Fibroblast of gingiva (primary cell): ENCODE measurements at places on chromosomes 5 and 9.

GRCh38 chr9:5425006-5425628 is 12.6 kb downstream of the PLGRKT start:
- no peak for DNase-seq

- DNase-seq = no peak
Observed at GRCh38 chr9:35792024-35792813, 828 bp downstream of the NPR2 start.

- DNase-seq = peak; percentile 17
Observed at GRCh38 chr9:7376833-7377232, 422.7 kb downstream of the DMAC1 start.

DNA sequence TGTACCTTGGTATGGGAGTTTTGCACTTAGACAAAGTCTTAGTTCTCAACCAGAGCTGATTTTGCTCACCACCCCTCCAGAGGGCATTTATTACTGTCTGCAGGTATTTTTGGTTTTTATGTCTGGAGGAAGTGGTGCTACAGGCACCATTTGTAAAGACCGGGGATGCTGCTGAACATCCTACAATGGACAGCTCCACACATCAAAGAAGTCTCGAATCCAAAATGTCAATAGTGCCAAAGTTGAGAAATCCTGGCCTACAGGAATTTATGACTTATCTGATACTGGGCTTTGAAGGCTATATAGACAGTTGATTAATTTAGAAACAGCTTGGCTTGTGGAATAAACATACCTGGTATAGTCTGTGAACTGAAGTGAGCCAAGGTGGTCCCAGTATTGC is 137.5 kb downstream of the PIP5K1B start:
- DNase-seq = no peak

GRCh38 chr5:180460834-180461233 is 33.3 kb upstream of the CNOT6 start:
- no peak for DNase-seq

DNA sequence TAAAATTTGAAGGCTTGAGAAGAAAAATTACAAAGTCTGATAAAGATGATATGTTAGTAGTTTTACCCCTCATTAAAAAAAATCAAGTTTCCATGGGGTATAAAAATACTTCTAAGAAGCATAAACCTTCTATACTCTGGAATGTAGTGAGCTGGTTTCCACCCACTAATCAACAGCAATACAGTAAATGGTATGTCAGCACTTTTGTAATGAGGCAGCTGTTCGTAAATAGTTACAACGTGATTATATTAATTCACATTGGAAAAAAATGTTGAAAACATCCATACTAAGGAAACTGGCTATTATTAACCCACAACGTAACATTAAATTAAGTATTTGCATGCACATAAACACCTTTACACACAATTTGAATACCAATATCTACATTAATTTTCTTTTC is 283.1 kb upstream of the FAM174A start:
- no peak for DNase-seq

DNA sequence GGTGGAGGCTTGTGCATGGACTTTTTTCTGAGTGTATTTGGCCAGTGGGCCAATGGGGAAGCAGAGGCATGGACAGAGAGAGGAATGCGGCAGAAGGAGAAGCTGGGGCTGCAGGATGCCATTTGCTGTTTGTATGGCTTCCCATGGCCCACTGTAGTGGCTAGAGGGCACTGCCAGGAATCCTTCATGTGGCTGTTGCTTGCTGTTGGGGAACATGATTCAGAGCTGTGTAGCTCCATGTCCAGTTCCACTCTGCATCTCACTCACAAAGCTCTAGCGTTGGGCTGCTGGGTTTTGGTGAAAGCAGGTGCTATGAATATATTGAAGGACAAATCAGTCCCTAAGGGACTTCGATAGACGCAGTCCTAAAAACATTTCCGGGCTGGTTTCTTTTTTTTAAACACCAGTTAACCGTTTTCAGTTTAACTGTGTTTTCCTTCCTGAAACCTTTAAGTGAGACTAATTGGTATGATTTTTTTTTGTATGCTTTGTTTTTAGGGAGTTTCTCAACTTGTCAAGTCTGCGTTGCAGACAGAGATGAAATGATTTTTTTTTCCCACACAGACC is 51.3 kb downstream of the SLC22A5 start:
- no peak for DNase-seq

DNA sequence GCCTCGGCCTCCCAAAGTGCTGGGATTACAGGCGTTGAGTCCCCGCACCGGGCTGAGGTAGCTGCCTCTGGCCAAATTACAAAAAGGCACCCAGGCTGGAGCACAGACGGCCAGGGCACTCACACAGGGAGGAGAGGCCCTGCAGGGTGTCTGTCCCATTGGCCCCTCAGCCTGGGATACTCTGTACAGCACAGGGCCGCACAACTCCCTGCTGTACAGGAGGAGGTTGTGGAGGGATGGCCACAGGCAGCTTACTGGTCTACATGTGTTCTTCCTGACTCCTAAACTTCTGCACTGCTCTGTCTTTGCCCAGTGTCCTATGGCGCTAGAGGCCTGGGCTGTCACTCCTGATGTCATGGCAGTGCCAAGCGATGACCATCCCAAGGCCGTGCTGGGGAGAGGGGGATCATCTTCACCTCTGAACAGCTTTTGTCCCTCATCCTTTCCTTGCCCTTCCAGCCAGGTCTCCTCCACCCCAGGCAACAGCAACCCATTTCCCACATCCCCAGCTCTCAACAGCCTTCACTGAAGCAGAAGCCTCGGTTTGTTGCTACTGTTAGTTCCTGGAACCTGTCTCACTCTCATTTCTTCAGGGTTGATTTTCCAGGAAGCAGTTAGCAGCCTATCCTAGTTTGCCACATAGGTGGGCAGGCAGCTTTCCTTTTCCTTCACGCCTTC is 1.8 kb upstream of the CNOT6 start:
- DNase-seq = no peak

DNA sequence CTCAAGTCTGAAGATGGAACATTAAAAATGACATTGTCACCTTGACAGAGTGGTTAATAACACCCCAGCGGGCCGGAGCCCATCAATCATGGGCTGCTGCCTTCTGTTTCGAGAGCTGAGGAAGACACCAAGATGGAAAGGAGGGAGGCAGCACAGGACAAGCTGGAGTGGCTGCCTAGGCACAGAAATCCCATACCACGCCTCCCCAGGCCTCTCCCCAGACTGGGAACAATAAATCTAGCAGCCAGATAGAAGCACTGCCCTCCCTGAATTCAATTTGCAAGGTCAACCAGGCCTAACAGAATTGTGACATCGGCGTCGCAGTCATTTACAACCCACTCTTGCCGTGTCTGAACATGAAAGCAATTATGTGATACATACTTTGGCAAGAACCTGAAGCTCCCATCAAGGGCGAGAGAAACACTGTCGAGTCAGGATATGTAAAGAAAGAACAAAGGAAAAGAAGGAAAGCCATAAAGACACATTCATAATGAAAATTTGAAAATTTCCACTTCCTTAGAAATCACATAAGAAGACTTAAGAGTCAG is 35.4 kb upstream of the ZNF354A start:
- DNase-seq = no peak

GRCh38 chr9:109387856-109388255 is 67.0 kb upstream of the EPB41L4B start:
- DNase-seq = no peak

- no peak for DNase-seq
Observed at GRCh38 chr9:20945856-20946255, 85.6 kb downstream of the HACD4 start.

DNA sequence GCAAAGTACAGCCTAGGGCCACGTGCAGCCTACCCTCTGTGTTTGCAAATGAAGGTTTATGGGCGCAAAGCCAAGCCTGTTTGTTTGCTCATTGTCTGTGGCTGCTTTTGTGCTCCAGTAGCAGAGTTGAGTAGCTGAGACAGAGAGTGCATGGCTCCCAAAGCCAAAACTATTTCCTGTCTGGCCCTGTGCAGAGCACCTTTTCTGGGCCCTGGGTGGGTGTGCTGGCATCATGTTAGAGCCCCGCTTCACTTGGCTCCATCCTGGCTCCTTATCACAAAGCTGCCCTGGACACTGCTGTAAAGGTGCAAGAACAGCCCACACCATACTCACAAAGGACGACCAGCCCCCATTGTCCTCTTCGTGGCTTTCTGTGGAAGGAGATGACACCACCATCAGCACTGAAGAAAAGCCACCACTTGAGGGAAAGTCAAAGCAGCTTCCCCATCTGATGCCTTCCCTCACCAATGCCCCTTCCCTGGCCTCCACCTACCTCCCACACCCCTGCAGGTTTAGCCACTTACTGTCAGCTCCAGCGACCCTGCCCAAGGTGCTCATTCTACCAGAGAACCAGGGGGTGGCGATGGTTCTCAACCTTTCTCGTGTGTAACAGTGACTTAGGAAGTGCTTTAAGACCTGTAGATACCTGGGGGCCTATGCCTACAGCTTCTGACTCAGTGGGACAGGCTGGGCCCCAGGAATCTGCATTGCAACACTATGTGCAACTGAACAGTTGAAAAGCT is 23.4 kb downstream of the LCP2 start:
- DNase-seq = no peak

- peak; percentile 31 for DNase-seq
Observed at GRCh38 chr5:103424453-103425205, 138.0 kb downstream of the NUDT12 start.

GRCh38 chr5:179393078-179393477 is 47.8 kb upstream of the ADAMTS2 start:
- peak; percentile 71 for DNase-seq

DNA sequence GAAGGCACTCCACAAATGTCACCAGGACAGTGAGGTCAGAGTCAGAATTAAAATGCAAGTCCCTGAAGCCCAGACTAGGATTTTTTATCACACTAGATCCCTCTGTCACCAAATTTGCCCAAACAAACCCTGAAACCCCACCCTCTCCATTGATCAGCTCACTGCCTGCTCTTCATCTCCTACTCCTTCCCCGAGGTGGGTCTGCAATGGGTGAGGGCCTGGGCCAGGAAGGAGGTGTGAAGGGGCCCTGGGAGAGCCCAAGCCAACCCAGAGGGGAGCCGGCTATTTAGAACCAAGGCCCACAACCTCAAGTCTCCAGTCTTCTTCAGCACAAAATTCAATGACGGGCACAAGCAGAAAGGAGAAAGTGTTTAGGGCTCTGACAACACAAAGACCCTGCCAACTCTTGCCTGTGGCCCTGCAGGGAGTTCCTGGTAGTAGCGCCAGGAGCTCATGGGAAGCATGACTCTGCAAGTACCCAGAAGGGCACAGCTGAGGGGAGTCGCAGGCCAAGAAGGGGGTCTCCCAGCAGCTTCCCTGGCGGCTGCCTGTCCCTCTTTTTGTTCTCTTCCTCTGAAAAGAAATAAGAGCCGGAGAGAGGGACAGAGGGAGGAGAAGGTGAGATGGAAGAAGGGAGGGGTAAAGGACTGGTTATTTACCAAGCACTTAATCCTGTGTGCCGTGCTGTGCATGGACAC is 5.5 kb downstream of the FOXI1 start:
- DNase-seq = no peak

DNA sequence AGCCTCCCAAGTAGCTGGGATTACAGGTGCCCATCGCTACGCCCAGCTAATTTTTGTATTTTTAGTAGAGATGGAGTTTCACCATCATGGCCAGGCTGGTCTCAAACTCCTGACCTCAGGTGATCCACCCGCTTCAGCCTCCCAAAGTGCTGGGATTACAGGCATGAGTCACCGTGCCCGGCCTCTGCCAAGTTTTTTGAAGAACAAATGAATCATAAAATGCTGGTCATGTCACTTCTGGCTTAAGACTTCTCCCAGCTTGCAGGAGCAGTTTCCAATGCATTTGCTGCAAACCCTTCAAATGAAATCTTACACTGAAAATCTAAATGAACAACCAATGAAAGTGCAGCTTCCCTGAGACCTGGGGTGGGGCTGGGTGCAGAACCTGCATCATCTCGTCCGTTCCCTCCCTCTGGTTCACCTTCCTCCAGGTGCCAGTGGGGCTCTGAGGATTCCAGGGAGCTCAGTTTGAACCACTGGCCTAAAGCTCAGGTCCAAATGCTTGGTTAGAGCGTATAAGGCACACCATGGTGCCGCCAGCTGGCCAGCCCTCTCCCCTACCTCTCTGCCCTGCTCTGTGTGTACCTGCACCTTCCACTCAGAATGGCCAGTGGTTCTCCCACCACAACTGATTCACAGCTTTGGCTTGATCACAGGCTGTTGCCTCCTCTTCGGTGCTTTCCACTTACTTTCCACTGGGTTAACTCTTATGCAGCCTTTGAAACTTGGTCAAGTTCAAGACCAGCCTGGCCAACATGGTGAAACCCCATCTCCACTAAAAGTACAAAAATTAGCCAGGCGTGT is 39.8 kb upstream of the FUBP3 start:
- peak; percentile 73 for DNase-seq

- no peak for DNase-seq
Observed at GRCh38 chr5:167870055-167870454, 421.4 kb upstream of the WWC1 start.

- DNase-seq = no peak
Observed at GRCh38 chr5:5483350-5483749, 60.9 kb downstream of the ICE1 start.

- DNase-seq = no peak
Observed at GRCh38 chr5:107365320-107366109, 305.2 kb downstream of the EFNA5 start.
